ENCODE measurements at places on chromosomes 1 and 21.
A peak's percentile ranks its signal among the peaks of the same experiment; 100 is the strongest.

GRCh38 chr21:33418691-33419090 is 15.5 kb downstream of the IFNGR2 start:
- no peak for DNase-seq

- DNase-seq: peak; percentile 14
Observed at GRCh38 chr1:220908757-220909156, 29.5 kb downstream of the HLX start.

- DNase-seq: no peak
Observed at GRCh38 chr1:185741551-185741950, 7.4 kb downstream of the HMCN1 start.

DNA sequence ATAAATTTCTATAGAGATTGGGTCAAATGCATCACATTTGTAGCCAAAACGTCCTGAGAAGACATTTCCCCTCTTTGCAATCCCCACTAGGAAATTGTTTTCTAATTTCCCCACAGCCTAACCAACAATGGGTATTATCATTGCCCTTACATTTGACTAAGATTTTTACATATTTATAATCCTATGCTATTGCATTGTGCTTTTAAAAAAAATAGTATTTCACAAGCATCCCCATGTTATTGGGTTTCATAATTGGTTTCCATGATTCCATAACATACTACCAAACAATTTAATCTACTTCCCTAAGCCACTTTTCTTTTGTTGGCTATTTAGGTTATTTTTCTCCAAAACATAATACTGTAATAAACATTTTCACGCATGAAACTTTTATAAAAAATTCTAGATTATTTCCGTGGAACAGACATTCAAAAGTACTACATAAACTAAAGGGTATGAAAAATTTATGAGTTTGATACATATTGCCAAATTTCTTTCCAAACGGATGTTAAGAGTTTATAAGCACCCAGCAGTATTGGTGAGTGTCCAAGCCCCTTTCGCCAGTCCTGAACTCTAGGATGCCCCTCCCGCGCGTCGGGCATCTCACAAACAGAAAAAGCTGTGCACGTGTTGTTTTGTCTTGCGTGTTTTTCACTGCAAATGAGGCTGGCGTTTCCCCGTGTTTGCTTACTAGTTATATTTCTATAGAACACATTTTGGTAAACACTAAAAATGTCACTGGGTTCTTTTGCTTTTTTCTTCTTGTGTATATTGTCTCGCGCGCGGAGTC is 2.0 kb upstream of the LHX4 start:
- DNase-seq: no peak
